ENCODE measurements at places on chromosomes 4 and X.

GRCh38 chr4:41111791-41112190, 102.6 kb downstream of the APBB2 start:
- no peak for DNase-seq

DNA sequence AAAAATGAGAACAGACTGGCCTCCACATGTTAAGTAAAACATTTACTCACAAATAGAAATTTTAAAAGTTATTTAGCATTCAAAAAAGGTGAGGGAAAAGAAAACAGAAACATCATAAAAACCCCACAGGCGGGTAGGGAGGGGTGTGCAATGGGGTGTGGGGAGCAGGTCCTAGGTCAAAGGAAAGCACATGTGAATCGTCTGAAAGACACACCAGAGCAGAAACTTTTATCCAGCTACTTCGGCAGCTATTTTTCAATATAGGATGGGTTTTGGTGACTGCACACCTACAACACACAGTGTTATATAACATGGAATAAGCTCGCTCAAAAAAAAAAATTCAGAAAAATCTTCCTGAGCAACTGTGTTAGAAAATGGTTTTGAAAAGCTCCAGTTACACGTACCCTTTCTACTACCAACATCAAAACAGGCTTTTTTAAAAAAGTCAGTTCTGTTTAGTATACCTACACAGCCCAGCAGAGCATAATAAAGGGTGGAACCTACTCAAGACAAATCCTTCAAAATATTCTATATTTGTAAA, 1.6 kb downstream of the OTUD4 start:
- peak; percentile 13 for DNase-seq

DNA sequence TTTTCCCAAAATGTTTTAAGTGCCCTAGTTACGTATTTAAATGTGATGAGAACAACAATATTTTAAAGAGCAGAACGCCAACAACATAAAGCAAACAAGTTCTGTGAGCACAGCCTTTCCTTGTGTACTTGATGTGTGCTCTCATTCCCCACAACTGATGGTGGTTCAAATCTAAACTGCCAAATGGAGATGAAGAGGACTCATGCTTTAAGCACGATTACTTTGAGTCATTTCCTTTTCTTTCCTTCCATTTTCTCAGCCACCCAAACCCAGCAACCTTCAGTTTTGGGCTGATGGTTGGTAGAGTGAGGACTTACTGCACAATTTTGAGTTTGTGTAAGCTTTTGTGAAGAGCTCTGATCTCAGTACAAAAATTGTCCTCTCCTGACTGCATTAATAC, 1.7 kb downstream of the NSD2 start:
- peak; percentile 62 for DNase-seq

- no peak for DNase-seq
Measured at GRCh38 chrX:355329-356050, 31.2 kb downstream of the PPP2R3B start.

DNA sequence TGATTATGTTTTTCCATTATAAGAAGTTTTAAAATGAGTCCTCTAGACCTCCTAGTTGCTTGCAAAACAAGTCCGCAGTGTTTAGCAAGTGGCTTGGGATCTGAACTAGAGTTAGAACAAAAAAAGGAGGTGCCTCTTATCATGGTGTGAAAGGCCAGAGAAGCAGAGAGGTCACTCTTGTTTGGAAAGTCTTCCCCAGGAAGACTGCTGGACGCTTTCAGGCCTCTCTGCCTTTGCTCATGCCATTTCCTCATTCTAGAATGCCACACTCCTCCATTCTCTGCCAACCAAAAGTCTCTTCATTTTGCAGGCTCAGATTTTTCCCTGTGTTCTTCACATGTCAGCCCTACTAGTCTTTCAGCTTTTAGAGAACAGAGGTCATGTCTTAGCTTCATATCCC, 14.9 kb downstream of the PARM1 start:
- DNase-seq = no peak

DNA sequence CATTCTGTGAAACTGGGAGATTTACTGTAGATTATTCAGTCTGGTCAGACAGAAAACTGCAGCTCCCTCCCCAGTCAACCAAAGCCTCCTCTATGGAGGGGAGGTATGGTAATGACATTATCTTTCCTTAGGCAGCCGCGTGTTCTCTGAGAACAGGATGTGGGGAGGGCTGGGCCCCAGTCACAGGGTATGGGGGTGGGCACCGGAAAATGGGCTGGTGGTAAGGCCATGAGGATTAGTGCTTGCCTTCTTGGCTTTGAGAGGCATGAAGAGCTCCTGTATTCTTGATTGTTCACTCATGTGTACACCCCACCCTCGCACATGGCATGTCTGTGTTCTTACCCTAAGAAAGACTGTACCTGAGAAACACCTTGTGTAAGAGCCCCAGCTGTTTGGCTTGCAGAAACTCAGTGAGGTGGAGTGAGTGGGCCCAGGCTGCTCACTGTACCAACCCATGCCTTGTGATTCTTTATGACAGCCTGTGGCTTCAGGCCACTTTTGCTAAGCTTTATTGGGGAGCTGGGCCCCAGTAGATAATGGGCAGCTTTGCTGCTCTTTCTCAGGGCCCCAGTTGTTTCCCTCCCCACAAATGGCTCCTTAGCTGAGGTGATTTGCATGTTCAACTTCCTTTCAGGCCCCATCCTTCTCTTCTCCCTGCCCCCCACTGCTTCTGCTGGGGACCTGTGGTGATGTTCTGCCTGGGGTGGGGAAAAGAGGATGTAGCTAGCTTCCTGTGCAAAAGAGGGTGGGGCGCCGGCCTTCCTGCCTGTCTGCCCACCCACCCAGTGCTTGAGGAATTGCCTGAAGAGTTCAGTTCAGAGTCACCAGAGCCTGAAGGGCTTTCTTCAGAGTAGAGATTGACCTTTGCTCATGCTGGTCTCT, 30.7 kb downstream of the MSN start:
- no peak for DNase-seq

GRCh38 chr4:184250795-184251669, 33.4 kb upstream of the ENPP6 start:
- peak; percentile 57 for DNase-seq

DNA sequence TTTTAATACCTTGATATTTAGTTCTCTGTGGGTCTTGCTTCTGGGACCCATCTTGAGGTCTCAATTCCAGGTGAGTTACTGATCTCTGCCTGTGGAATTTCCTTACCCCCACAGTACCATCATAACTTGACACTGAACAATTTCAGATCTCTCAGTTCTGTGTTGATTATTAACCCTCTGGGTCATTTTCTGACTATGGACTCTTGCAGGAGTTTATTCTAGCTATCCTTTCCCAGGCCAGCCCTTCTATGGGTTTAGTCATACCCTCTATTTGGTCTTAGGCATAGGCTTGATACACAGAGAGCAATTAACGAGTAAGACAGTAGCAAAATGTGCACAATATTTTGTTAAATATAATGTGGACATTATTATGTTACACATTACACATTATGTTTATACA, 3.7 kb upstream of the SPARCL1 start:
- DNase-seq = no peak

DNA sequence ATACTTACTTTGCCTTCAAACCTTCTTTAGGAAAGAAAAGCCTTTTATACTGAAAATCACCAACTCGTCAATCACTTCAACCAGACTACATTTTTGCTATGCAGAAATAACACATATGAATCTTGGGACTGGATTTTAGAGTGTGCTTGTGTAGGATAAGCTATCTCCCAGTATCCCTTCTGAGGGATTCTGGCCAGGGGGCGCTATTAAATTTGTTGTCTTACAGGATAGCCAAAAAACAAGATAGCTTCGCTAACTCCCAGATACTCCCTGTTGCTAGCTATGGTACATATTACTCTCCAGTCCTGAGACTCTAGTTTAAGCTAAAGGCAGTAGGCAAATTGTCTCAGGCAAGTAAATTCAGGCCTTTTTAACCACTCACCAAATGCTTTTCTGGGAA, 167.2 kb downstream of the LHFPL1 start:
- peak; percentile 0 for DNase-seq

GRCh38 chr4:8280876-8281440, 11.4 kb downstream of the HTRA3 start:
- no peak for DNase-seq

GRCh38 chrX:42047886-42048285, 124.5 kb upstream of the CASK start:
- DNase-seq = no peak

GRCh38 chrX:69133921-69134542, 31.2 kb downstream of the PJA1 start:
- peak; percentile 62 for DNase-seq

DNA sequence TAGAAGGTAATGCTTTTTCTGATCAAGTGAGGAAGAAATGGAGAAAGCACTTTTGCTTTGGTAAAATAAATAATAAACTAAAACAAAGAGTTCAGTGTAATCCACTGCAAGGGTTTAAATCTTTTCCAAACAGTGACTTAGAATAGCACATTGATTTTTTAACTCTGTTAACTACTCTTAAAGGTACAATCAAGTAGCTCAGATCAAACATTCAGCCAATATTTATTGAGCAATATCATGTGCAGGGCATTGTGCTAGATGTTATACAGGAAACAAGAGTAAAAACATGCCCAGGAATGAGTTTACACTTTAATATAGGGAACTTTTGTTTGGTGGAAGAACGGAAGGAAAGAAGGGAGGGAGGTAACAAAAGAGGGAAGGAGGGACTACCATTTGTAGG, 479.8 kb downstream of the KLHL13 start:
- no peak for DNase-seq

DNA sequence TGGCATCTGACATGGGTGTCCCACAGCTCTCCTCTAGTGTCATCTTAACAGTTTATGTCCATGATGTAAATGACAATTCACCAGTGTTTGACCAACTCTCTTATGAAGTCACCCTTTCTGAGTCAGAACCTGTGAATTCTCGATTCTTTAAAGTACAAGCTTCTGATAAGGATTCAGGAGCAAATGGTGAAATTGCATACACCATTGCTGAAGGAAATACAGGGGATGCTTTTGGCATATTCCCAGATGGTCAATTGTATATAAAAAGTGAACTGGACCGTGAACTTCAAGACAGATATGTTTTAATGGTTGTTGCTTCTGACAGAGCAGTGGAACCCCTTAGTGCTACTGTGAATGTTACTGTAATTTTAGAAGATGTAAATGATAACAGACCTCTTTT, 4.6 kb downstream of the FAT4 start:
- no peak for DNase-seq

GRCh38 chr4:141387299-141387698, 166.6 kb downstream of the ZNF330 start:
- no peak for DNase-seq

DNA sequence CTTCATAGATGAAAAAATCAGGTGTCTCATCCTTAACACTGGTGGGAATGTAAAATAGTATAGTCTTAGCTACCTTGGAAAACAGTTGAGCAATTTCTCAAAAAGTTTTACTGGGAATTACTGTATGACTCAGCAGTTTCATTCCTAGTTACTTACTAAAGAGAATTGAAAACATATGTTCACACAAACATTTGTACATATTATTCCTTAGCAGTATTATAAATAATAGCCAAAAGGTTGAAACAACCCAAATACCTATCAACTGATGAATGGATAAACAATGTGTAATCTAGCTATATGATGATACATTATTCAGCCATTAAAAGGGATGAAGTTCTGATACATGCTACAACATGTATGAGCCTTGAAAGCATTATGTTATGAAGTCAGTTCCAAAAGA, 41.7 kb downstream of the RBM46 start:
- no peak for DNase-seq

- no peak for DNase-seq
Measured at GRCh38 chr4:158816955-158817354, 48.1 kb downstream of the FNIP2 start.

DNA sequence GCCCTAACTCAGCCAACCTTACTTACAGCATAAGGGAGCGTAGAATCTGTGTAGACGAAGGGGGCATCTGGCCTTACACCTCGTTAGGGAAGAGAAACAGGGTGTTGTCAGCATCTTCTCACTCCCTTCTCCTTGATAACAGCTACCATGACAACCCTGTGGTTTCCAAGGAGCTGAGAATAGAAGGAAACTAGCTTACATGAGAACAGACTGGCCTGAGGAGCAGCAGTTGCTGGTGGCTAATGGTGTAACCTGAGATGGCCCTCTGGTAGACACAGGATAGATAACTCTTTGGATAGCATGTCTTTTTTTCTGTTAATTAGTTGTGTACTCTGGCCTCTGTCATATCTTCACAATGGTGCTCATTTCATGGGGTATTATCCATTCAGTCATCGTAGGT, 14.6 kb downstream of the PLP1 start:
- no peak for DNase-seq

GRCh38 chrX:117995378-117995777, 121.2 kb downstream of the KLHL13 start:
- no peak for DNase-seq

- DNase-seq = no peak
Measured at GRCh38 chr4:138602664-138603063, 360.5 kb upstream of the SLC7A11 start.

DNA sequence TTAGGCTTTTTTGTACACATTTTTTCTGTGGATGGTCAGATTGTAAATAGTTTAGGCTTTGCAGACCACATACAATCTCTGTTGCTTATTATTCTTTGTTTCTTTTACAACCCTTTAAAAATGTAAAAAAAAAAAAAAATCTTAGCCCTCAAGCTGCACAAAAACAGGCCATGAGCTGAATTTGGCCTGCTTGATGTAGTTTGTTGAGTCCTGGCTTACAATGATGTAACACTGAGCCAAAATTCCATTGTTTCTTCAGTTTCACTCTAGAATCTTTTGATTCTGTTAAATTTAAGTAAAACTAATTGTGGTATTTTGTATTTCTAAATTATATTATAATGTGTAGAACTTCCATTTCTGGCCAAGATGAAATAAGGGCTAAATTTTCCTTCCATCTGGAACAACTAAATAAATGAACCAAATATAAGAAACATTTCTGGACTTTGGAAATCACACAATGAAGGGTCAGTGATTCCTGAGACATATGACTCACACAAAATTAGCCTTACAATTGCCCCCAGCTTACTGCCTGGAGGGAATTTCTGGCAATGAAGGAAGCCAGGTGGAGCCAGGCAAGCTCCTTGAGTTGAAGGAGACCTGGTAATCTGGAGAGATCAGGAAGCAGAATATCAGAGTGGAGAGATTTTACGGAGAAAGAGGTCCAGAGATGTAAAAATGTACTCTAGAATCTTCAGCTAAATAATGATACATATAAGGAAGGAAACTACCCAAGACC, 29.8 kb downstream of the IQCM start:
- DNase-seq = no peak

- DNase-seq = no peak
Measured at GRCh38 chr4:89469516-89469915, 161.9 kb upstream of the GPRIN3 start.

- no peak for DNase-seq
Measured at GRCh38 chr4:77158487-77158861, 1.5 kb downstream of the CCNG2 start.

DNA sequence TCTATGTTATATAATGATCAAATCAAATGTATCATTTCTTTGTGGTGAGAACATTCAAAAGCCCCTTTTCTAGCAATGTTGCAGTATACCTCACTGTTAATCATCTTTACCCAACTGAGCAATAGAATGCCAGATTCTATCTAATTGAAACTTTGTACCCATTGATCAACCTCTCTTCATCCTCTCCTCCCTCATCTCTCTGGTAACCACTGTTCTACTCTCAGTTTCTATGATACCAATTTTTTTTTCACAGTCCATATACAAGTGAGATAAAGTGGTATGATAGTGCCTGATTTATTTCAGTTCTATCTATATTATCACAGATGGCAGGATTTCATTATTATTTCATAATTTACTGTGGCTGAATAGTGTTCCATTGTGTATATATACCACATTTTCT, 209.8 kb downstream of the SPCS3 start:
- DNase-seq = no peak

GRCh38 chr4:37891260-37892159, 626 bp downstream of the TBC1D1 start:
- peak; percentile 22 for DNase-seq

- DNase-seq = no peak
Measured at GRCh38 chrX:149848855-149849254, 32.1 kb upstream of the MAGEA8 start.
